ENCODE measurements at places on chromosomes 7 and 10.

DNA sequence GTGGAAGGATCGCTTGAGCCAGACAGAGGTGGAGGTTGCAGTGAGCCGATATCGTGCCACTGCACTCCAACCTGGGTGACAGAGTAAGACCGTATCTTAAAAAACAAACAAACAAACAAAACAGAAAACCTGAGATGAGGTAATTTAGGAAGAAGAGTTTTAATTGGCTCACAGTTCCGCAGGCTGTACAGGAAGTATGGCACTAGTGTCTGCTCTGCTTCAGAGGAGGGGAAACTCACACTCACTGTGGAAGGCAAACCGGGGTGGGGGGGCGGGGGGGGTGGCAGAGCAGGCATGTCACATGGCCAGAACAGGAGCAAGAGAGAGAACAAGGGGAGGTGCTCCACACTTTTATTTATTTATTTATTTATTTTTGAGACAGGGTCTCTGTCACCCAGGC is 5.1 kb downstream of the UBE2D4 start:
- no peak for DNase-seq

DNA sequence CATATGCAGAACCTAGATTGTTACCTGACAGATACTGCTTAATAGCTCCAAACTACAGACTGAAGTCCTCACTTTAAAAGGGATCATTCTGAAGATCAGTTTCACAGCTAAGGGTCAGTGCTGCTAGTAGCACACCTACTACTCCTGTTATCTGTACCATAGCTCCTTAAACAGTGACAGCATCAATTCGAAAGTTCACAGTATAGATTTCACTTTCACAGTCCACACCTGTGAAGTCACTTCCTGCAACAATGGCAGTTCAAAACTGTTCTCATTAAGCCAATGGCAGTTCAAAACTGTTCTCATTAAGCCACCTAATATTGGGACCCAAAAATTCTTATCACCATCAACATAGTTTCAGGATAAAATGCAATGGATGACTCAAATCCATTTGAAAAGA is 10.7 kb upstream of the FHIP2A start:
- DNase-seq: no peak

- no peak for DNase-seq
These were observed 71.7 kb downstream of the TMEM178B start for GRCh38 chr7:141145630-141145982.

GRCh38 chr10:97378933-97379921 is 21.9 kb downstream of the RRP12 start:
- no peak for DNase-seq

GRCh38 chr10:86958901-86959736 is 720 bp downstream of the SNCG start:
- no peak for DNase-seq

- DNase-seq: no peak
These were observed 287.4 kb downstream of the C7orf25 start for GRCh38 chr7:42624471-42624870.

DNA sequence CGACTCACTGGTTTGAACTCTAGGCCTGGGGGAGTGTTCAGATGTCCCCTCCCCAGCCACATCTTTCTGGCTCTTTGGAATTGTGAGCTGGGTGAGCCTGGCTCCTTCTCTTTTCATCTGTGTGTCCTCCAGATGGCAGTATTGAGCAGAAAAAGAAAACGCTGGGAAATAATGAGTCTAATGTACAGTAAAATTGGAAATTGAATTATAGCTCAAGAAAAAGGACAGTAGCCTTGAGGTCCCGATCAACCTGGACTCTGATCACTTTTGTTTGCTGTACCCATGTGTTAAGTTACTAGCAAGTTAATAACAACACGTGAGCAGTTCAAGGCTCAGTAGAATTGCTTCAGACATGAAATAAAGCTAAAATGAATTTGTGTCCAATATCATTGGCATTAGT is 77.9 kb downstream of the SNX10 start:
- no peak for DNase-seq

- DNase-seq: no peak
These were observed 2.6 kb downstream of the MET start for GRCh38 chr7:116674508-116675173.

DNA sequence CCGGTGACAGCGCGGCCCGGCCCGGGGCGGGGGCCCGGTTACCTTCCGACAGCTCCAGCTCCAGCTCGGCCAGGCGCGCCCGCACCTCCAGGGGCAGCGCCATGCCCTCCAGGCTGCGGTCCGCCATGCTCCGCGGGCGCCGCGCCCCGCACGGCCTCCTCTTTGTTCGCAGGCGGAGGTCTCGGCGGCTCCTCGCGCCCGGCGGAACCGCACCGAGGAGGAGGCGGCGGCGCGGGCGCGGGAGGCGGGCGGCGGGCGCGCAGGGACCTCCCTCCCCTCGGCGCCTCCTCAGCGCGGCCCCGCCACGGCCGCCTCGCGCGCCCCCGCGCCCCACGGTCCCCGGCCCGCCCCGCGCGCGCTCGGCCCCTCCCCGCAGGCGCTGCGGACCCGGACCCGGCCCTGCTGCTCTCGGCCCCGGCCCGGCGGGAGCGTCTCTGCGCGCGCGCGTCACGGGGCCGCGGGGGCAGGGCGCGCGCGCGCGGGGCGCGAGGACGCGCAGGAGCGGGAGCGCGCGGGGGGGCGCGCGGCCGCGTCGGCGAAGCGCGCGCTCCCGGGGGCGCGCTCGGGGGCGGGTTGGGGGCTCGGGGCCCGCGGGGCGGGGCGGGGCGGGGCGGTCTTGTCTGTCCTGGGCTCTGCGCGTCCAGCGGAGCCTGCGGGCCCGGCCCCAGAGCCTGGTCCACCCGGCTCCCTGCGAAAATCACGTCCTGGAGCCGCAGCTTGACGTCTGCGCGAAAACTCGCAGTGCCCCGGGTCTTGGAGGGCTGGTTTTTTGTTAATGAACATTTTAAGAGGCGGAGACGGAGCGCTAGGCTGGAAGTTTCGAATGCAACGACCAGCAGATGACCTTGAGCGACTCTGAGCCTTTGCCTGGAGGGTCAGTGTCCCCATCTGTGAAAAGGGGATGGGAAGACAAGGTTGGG is at the start of gene DIP2C:
DIP2C (minus strand) TSS at position 217 of the 920 bp plus-strand sequence; CDS start at position 127, 90 bp downstream.
- peak; percentile 77 for DNase-seq

- no peak for DNase-seq
These were observed 53.7 kb downstream of the CCDC6 start for GRCh38 chr10:59852670-59853069.

GRCh38 chr10:48384699-48384982 is 78.2 kb downstream of the MAPK8 start:
- no peak for DNase-seq

- no peak for DNase-seq
These were observed 268.3 kb upstream of the MTPN start for GRCh38 chr7:136245327-136246004.

DNA sequence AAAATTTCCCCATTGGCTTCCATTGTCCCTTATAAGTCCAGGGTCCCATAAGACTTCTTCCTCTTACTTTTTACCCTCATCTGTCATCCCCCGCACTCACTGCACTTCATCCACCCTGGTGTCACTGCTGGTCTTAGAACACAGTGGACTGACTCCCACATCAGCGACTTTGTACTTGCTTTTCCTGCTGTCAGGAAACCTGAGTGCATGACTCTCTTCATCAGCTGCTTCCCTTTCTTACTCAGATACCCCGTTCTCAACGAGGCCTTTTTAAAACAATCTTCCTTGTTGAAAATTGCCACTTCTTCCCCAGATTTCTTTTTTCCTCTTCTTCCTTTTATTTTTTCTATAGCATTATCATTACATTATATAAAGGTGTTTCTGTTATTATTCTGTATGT is 305.4 kb downstream of the SDK1 start:
- no peak for DNase-seq

GRCh38 chr10:35542303-35542702 is 62.8 kb upstream of the GJD4 start:
- DNase-seq: no peak

DNA sequence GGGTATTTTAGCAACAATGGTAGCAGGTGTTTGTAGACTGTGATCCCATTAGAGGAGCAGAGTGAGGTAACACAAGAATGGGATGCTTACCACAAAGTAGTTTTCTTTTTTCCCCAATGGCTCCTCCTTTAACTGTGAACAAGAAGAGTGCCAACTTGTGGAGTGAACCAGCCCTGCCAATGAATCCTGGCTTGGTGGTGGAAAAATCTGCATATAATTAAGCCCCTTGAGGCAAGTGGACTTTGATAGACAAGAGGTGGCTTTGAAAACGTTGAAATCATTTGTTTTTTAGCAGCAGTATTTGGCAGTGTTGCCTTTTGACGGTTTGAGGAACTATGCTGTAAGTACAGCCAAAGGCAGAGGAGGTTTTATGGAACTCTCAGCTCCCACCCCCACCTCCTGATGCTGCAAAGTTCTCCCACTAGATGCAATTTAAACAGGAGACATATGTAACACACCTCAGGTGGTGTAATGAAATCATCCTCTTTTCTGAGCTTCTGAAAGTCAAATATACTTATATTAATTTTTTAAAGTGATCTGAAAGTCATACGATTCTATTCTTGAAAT is 295.6 kb downstream of the DPP6 start:
- no peak for DNase-seq

GRCh38 chr10:110425684-110426293 is 71.9 kb upstream of the DUSP5 start:
- DNase-seq: peak; percentile 70
